ENCODE measurements at places on chromosomes 3 and 15. TPM values are rescaled to one million over a fixed set of nuclear protein-coding genes. Genes with fewer than 3 reads are reported as not detected.

Gene ENTPD3
- 7.1 TPM for total RNA-seq

Gene P4HTM
- 50.1 TPM for total RNA-seq

Gene GOLGA6L25
- not detected for total RNA-seq

Gene RTP1
- total RNA-seq: not detected

Gene GRAMD2A
- total RNA-seq: not detected

Gene GALNT15
- not detected for total RNA-seq

Gene UBAP1L
- total RNA-seq: 1.4 TPM

Gene SPRED1
- total RNA-seq: 39.7 TPM

Gene LRRC49
- 13.6 TPM for total RNA-seq

Gene CRYGS
- total RNA-seq: 3.4 TPM

Gene HDC
- not detected for total RNA-seq

Gene MST1R
- total RNA-seq: 39.0 TPM

Gene CX3CR1
- not detected for total RNA-seq

Gene MYO5C
- 16.7 TPM for total RNA-seq

Gene RBP2
- not detected for total RNA-seq

Gene IMPG2
- 0.17 TPM for total RNA-seq

Gene CPNE9
- 0.07 TPM for total RNA-seq

Gene TGM5
- total RNA-seq: not detected

Gene CPN2
- not detected for total RNA-seq

Gene PRTG
- 1.4 TPM for total RNA-seq

Gene ATRIP
- 16.1 TPM for total RNA-seq

Gene NLGN1
- 0.92 TPM for total RNA-seq

Gene EBLN2
- 3.8 TPM for total RNA-seq

Gene FAM240A
- total RNA-seq: not detected

Gene GOLGA8G
- not detected for total RNA-seq

Gene TM4SF4
- 0.23 TPM for total RNA-seq

Gene CLK3
- total RNA-seq: 56.2 TPM

Gene SAMD7
- not detected for total RNA-seq

Gene P2RY1
- total RNA-seq: 0.29 TPM

Gene HAPLN3
- 1.1 TPM for total RNA-seq

Gene RNF7
- 42.9 TPM for total RNA-seq

Gene MFGE8
- 32.0 TPM for total RNA-seq

Gene TAGLN3
- 2.6 TPM for total RNA-seq

Gene NIT2
- total RNA-seq: 63.1 TPM

Gene HACD3
- total RNA-seq: 64.9 TPM

Gene OXTR
- 21.5 TPM for total RNA-seq

Gene CFAP100
- not detected for total RNA-seq

Gene CFAP91
- total RNA-seq: 0.17 TPM

Gene TICRR
- total RNA-seq: 18.4 TPM

Gene KLHL6
- total RNA-seq: not detected

Gene KBTBD12
- total RNA-seq: not detected

Gene FANCD2OS
- not detected for total RNA-seq

Gene CMTM8
- 5.2 TPM for total RNA-seq

Gene SNURF
- 13.1 TPM for total RNA-seq

Gene BOC
- 4.4 TPM for total RNA-seq

Gene TMEM41A
- 28.5 TPM for total RNA-seq

Gene LRRC31
- total RNA-seq: 0.04 TPM

Gene DUOXA2
- total RNA-seq: not detected
